GM23338 (cell line): ENCODE measurements at places on chromosomes 7 and 10.

GRCh38 chr10:92832121-92832520 is 16.2 kb upstream of the EXOC6 start:
- no peak overlapping the region for H3K4me3 ChIP-seq
- no peaks in the 10 kb centered on the region for H3K36me3 ChIP-seq

GRCh38 chr7:77433901-77434300 is 17.8 kb upstream of the GSAP start:
- no peak overlapping the region for H3K4me3 ChIP-seq
- no peak for DNase-seq
- H3K27me3 ChIP-seq = no peaks in the 10 kb centered on the region
- no peak overlapping the region for H3K27ac ChIP-seq
- no peaks in the 10 kb centered on the region for H3K36me3 ChIP-seq

DNA sequence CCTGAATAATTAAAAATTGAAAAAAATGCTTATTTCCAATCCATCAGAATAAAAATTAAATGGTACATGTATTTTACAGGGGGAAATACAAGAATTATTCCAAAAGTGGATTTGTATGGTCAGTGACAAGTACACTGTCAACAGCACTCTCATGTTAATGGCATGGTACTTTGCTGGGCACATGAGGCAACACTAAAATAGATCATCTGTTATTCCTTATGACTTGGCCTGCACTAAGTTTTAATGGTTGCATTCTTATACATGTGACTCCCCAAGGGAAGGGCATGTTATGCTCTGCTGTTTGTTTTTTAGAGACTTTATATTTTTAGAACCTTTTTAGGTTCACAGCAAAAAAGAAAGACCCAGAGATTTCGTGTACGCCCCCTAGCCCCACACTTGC is 128.3 kb downstream of the CPEB3 start:
- H3K4me3 ChIP-seq = no peak overlapping the region
- no peaks in the 10 kb centered on the region for H3K27me3 ChIP-seq
- H3K36me3 ChIP-seq = no peaks in the 10 kb centered on the region
- H3K4me1 ChIP-seq = no peaks in the 10 kb centered on the region
- no peak for DNase-seq
- no peak overlapping the region for H3K27ac ChIP-seq

DNA sequence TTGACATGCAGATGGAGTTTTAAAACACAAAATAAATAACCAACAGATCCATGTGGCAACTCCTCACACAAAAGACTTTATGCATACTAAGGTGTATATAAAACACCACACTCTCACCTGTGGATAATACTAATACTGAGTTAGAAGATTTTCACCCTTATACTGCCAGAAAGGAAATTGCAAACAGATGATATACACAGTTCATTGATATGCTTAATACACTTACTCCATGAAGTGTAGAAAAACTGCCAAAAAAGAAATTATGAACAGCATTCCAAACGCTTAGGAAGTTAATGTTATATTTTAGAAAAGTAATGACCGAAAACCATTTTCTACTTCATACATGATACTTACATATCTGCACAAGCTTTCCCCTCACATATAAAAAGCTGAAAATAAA is 17.6 kb upstream of the SNX13 start:
- H3K27me3 ChIP-seq = no peaks in the 10 kb centered on the region
- H3K4me3 ChIP-seq = no peak overlapping the region
- DNase-seq = no peak
- H3K27ac ChIP-seq = no peak overlapping the region
- H3K36me3 ChIP-seq = no peaks in the 10 kb centered on the region
- H3K4me1 ChIP-seq = no peaks in the 10 kb centered on the region

GRCh38 chr7:135980665-135981180 is 3.6 kb upstream of the MTPN start:
- DNase-seq = no peak
- peaks cover 5% of the 10 kb centered on the region; the same call in 1 of the 2 replicates for H3K4me1 ChIP-seq
- H3K27me3 ChIP-seq = no peaks in the 10 kb centered on the region

DNA sequence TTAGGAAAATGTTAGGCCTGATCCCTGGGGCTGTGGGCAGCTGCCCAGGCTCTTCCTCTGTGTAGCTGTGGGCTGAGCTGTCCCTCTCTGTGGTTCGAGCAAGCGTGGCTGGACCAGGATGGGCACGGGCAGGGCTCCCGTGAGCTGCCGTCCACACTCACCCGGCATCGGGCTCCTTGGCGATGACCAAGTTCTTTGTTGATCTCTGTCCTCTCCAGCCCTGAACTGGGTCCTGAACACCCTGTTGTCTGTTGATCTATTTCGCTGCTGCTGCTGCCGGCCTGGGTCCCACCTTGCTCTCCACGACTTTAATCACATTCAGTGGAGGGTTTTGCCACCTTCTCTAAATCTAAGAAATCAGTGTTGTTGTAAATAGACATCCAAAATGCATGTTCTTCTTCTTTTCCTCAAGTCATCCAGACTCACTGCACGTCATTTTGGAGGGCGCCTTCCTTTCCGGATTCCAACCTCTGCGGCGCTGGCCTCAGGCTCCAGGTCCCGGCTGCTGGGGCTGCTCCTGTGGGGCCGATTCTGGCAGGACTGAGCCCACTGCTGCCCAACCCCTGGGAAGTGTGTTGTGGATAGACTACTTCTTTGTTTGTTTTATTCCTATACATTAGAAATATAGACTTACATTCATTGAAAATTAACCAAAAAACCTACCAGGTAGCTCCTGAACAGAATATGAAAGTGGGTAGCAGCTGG is 100.6 kb downstream of the DYNC2I1 start:
- no peak for DNase-seq
- no peaks in the 10 kb centered on the region for H3K27me3 ChIP-seq
- H3K4me3 ChIP-seq = no peak overlapping the region
- H3K36me3 ChIP-seq = no peaks in the 10 kb centered on the region
- H3K27ac ChIP-seq = no peak overlapping the region
